Stimulated activated CD8-positive, alpha-beta memory T cell treated with anti-CD3 and anti-CD28 coated beads, Interleukin-7, amount 100 ng/mL, for 1 hour (primary cell): ENCODE measurements at places on chromosomes 6 and 20.

- no peak for DNase-seq
Measured at GRCh38 chr6:48570656-48571055, 459.7 kb upstream of the PTCHD4 start.

DNA sequence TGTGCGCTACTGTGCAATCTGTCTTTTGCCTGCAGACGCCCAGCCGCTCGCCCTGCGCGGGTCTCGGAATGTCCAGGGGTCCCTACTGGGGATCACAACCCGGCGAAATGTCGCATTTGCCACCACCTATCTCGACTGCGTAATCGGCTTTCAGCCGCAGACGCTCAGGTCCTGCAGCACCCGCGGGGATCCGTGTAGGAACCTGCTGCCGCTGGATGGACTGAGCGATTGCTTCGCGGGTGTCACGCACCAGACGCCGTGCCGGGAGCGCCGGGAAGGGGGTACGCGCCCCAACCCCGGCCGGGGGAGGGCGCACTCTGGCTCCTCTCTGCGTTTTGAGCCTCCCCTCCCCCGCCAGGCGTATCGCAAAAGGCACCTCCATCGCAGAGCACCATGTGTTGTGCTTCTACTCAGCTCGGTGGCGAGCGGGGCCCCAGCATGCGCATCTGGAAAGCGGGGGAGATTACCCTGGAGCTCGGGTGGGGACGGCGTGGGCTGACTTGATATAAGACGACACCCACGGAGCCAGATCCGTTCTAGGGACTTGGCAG is 747 bp upstream of the PTPRA start:
- peak; percentile 42 for DNase-seq

GRCh38 chr6:5640614-5641013 is 366.1 kb downstream of the NRN1 start:
- no peak for DNase-seq

DNA sequence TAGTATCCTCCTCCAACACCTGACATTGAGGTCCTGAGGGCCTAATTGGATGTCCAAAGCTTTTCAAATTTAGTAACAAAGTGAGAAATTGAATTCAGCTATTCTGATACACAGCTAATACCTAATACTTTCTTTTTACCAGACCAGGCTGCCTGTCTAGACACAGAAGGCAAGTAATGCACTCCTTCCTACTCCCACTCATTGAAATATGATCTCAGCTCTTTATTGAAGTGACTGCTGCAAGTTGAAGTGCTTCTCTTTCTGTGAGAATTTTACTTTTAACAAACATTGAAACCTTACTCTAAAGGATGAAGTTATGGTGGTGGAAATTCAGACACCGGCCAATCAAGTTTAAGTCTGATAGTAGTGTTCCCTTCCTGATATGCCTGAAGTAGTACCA is 90.8 kb upstream of the OGFRL1 start:
- DNase-seq = no peak

DNA sequence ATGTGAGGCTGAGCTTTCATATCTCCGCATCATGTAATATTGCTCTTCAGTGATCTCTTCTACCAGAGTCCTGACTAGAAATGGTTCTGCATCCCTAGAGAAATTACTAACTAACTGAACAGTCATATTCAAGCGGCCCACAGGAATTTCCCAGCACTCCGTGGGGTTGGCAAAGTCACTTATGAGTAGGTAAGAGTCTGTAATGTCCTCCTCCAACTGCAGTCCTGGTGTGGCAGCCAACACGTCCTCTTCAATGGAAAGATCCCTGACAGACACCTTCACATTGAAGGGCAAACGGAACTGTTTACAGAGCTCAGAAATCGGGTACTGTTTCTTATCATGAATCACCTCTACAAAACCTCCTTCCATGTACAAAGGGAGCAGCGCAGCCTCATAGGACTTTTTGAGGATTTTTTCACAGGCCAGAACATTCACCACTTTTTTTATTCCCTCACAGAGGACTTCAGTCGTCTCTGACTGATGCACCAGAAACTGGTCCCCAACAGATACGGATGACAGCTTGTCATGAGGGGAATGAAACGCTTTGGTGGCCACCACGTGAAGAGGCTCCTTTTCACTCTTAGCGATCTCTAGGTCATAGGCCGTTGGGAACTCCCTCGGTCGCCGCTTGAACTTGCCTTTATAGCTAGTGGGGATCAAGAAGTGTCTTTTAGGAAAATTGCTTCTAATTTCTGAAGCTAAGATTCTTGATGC is 87.7 kb downstream of the THEMIS start:
- no peak for DNase-seq

- DNase-seq = peak; percentile 92
Measured at GRCh38 chr6:159726918-159727716, at the start of gene WTAP. WTAP (plus strand) TSS chr6:159727506; CDS start chr6:159736266, 8,760 bp downstream.

DNA sequence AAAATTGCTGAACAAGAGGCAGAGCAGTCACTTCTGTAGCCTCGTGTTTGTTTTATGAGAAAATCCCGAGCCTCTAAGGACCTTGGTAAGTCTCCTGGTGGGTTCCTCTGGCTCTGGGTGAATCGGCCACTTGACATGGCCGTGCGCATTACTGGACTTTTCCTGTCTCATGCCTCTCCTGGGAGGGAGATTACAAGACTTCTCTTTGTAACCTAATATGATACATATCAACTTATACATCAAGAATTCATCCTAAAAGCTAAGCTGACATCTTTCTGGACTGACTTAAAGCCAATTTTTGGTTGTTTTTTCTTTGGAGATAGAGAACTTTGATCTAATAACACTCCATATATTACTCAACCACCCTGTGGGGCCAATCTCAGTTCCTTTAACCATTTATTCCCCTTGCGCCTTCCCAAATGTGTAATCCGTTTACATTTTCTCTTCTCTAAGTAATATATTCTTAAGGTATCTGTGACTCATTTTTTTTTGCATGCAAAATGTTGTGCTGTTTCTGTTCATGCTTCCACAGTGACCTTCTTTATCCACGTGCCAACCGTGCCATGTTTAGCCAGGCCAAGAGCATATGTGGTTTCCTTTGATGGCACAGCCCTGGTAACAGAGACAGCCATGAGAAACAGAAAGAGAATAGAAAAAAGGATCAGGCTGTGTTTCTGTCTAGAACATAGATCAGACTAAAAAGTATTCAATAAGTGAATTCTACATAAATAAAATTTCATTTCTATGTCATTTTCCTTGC is 47.5 kb upstream of the JAG1 start:
- no peak for DNase-seq

- DNase-seq = no peak
Measured at GRCh38 chr6:148069256-148069655, 273.4 kb upstream of the SASH1 start.

- DNase-seq = no peak
Measured at GRCh38 chr20:20856306-20856705, 143.9 kb upstream of the RALGAPA2 start.

DNA sequence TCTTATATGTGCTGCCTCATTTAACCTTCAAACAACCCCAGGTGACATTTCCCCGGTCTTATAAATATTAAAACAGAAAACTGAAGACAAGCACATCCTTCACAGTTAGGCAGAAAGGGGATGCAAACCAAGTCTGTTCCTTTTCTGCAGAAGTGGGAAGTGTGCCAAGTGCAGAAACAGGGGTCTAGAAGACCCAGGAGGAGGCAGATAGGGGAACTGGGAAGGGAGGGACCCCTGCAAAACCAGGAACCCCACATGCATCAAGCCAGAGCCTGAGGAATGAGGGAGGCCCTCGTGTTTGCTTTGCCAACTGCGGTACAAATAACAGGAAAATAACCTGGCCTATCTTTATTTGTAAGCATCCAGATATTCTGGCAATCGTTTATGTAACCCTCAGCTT is 17.0 kb upstream of the CST3 start:
- DNase-seq = no peak

GRCh38 chr6:34982424-34982852 is 93.4 kb downstream of the ANKS1A start:
- no peak for DNase-seq

GRCh38 chr20:53609491-53610445 is 16.1 kb upstream of the ZNF217 start:
- DNase-seq = peak; percentile 36

- no peak for DNase-seq
Measured at GRCh38 chr6:139099984-139100383, 34.9 kb upstream of the HECA start.

GRCh38 chr6:146770965-146771735 is 172.4 kb downstream of the ADGB start:
- DNase-seq = peak; percentile 0

DNA sequence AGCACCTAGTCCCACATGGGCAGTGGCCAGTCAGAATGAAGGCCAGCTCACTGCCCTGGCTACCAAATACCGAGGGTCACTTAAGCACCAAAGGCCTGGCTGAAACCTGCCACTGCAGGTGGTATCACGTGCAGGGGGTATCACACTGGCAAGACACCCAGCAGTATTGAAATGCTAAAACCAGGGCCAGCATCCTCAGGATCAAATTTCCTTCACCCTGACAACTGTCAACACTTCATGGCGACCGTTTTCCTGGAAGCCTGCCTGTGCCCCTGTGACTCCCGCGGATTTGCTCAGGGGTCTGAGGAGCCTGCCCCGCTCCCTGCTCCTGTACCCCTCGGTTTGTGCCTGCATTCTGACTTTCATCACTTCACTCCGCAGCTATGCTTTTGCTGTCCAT is 151.1 kb downstream of the TTLL2 start:
- no peak for DNase-seq

DNA sequence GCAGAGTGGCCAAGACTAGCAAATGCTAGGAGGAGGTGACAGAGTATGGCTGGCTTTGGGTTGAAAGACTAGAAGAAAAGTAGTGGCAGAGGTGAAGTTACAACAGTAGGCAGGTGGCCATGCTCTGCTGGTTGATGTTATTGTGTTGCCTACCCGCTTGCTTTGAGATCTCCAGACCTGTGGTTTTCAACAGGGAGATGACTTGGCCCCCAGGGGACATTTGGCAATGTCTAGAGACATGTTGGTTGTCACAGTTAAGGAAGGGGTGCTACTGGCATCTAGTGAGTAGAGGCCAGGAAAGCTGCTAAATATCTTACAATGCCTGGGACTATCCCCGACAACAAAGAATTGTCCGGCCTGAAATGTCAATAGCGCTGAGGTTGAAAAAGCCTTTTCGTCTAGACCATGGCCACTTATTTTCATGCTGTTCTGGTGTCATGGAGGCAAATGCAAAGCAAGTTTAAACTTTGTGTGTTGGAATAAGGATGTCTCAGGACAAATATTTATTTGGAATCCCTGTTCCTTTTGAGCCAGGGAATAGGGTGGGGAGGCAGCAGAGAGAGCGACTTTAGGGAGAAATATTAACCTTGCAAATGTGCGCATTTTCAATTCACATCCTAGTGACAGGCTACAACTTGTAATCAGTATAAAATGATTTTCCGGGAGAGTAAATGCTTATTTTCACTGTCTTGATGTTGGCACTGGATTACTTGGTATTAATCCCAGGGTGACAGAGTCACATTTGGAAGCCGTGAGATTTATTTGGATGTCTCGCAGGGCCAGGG is 203.9 kb downstream of the ZNF217 start:
- DNase-seq = no peak

DNA sequence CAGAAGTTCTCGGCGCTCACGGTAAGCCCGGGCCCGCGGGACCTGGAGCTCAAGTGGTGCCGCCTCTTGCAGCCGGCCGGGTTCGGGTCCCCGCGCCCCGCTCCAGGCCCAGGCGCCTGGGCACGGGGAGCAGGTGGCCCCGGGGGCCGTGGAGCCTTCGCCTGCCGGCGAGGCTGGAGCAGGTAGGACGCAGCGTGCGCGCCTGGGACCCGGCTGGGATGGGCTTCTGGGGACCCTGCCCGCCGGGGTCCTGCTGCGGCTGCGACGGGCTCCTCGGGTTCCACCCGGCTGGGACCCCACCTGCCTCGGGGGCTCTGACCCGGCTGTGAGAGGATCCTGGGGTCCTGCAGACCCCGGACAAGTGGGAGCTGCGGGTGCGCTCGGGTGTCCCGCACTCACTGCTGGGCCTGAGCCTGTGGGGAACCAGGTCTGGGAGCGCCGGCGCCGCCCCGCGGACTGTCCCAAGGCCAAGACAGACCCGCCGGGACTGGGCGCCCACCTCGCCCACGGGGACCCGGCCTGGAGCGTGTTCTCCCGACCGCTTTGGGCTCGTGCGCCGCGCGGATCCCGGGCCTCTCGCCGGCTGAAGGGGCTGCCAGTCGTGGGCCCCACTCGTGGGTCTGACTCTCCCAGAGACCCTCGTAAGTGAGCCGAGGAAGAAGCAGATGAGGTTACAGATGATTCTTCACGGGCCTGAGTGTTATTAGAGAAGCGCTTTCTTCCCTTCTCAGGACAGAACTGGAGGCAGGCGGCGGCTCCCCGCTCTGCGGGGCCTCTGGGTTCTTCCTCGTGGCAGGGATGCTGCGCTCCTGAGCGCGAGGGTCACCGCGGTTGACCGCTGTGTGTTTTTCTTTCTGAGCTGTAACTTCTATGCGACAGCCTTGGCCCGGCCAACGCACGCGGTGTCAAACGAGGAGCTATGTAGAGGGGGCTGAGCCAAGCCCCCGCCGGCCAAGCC is 729 bp downstream of the SMOC2 start:
- DNase-seq = no peak

DNA sequence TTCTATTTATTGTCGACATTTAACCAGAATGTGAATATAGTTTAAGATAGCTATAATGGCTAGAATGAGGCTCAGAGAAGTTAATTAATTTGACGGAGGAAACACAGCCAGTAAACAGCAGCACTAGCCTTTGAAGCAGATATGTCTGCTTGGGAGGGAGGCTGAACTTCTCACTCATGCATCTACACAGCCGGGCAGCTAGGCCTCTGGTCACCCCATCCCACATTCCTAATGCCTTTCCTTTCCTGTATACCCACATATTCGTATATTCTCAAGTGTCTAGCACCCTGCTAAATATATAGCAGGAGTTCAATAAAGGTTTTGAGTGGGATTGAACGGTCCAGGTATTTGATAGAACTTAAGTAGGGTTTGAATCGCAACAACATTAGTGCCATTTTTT is 230.4 kb upstream of the PDE10A start:
- DNase-seq = no peak

DNA sequence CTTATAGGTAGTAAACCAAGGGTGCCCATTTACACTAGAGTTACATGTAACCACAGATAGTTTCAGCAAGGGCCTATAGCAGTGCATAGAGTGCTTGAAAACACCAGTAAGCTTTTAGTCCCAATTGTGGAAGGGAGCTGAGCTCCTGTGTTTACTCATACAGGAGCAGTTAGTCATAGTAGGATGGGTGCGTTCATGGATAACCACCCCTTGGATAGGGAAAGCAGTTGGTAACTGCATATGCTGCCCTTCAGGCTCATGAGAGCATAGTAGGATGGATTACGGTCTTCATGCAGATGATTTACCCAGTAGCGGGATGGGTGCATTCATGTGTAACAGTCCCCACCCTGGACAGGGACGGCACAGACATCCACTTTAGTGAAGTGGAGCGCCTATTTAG is 45.1 kb downstream of the OR2B6 start:
- DNase-seq = no peak
